ENCODE measurements at places on chromosomes 7 and 10.

- DNase-seq, result no peak
These were observed 11.7 kb upstream of the TRIM8 start for GRCh38 chr10:102632394-102633111.

- no peak for DNase-seq
These were observed 43.9 kb downstream of the APBB1IP start for GRCh38 chr10:26481914-26482550.

DNA sequence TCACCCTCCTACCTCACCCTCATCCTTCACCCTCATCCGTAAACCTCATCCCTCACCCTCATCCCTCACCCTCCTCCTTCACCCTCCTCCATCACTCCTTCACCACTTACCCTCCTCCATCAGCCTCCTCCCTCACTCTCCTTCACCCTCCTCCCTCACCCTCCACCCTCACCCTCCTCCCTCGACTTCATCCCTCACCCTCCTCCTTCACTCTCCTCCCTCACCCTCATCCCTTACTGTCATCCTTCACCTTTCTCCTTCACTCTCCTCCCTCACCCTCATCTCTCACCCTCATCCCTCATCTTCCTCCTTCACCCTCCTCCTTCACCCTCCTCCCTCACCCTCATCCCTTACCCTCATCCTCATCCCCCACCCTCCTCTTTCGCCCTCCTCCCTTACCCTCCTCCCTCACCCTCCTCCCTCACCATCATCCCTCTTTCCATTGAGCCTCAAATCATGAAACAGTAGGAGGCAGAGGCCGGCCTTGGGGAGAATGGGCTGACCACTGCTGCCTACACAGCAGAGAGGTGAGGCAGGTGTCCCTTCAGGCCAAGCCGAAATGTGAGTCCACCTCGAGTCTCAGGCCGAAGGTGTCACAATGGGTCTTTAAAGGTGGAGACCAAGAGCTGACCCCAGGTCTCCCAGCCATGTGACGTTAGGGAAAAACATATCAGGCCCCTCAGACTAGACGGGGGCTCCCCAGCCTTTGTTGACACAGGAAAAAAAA is 53.0 kb downstream of the PDGFA start:
- DNase-seq, result no peak

DNA sequence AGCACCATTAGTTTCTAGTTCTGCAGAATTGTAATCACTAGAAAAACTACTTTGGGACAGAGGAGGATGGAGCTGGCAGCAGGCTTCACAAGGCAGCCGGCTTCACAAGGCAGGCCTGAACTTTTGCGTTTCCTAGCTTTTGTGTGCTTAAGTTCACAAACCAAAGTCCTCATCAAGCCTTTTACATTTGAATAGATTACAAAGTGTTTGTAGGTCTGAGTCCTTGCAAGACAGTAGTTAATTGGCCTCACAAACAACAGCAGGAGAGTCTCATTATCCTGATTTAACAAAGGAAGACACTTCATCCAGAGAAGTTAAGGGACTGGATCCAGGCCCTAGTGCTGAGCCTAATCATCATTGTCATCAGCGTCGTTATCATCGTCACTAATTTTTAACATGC is 147.8 kb upstream of the AUTS2 start:
- no peak for DNase-seq

DNA sequence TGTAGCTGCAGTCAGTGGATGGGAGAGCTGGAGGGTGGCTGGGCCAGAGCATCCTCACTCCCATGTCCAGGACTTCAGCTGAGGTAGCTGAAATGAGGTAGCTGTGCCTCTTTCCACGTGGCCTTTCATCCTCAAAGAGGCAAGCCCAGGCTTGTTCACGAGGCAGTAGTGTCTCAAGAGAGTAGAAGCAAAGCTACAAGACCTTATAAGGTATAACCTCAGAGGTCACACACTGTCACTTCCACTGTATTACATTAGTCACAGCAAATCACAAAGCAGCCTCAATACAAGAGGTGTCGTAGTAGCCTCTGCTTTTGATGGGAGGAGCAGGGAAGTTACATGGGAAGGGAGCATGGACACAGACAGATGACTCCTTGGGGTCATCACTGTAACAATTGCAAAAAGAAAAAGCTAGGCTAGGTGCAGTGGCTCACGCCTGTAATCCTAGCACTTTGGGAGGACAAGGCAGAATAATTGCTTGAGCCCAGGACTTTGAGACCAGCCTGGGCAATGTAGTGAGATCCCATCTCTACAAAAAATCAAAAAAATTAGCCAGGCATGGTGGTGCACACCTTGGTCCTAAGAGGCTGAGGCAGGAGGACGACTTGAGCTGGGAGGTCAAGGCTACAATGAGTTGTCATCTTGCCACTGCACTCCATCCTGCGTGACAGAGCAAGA is 97.5 kb downstream of the SKIDA1 start:
- no peak for DNase-seq

- no peak for DNase-seq
These were observed 74.9 kb downstream of the EGFR start for GRCh38 chr7:55093674-55094073.

- no peak for DNase-seq
These were observed 74.5 kb upstream of the CAPZA2 start for GRCh38 chr7:116787881-116788280.

All from cortex of kidney (tissue), 1 donor.